Lower lobe of right lung (tissue), 2 donors: ENCODE measurements at places on chromosomes 7 and 10. TPM values are rescaled to one million over a fixed set of nuclear protein-coding genes. Genes with fewer than 3 reads are reported as not detected.

Gene ZNF853
- total RNA-seq, result 4.4 TPM

Gene PLAC9
- total RNA-seq, result 38.0 TPM

Gene EPHA1
- 9.0 TPM for total RNA-seq

Gene ASAH2
- total RNA-seq, result not detected

Gene RASSF4
- 49.0 TPM for total RNA-seq

Gene TACC2
- 141 TPM for total RNA-seq
